ENCODE measurements at places on chromosomes 6 and 20.

- no peak for ATAC-seq
These were observed 263.4 kb downstream of the RIMS1 start for GRCh38 chr6:72149715-72150114.

DNA sequence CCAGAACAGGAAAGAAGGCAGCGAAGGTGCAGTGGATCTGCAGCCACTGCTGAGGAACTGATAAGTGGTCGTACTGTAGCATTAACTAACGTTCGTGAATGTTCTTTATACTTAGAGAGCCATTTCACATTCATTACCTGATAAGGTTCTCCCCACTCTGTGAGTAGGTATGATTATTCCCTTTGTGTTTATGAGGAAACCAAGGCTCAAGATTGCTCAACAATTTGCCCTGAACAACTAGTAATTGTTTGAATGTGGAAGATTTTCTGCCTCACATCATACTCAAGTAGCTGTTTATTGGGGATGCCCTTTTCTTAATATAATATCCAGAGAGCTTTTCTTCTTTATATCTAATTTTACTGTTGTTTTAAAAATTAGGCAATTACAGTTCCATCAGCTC is 24.9 kb upstream of the ELOVL5 start:
- ATAC-seq: no peak

DNA sequence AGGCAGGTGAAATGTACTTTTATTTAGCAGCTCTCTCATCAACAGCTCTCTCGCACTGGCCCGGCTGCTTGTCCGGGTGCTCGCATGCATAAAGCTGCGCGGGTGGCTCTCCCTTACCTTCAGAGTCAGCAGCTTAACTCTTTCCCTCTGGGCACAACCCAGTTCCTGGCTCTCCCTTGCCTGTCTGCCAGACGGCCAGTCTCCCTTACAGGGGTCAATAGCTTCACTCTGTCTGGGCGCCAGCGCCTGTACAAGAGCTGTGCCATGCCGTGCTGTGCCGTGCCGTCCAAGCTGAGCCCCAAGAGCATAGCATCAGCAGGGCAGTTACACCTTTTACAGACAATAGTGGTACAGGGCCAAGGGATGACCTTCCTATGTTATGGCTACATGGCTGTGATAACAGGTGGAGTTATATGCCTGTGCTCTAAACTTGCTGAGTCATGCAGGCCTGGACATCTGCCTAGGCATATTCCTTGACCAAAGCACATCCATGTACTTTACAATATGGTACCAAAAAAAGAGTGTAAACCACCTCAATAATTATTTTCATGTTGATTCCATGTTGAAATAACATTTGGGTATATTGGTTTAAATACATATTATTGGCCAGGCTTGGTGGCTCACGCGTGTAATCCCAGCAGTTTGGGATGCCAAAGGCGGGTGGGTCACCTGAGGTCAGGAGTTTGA is 47.9 kb downstream of the BLTP3A start:
- no peak for ATAC-seq

DNA sequence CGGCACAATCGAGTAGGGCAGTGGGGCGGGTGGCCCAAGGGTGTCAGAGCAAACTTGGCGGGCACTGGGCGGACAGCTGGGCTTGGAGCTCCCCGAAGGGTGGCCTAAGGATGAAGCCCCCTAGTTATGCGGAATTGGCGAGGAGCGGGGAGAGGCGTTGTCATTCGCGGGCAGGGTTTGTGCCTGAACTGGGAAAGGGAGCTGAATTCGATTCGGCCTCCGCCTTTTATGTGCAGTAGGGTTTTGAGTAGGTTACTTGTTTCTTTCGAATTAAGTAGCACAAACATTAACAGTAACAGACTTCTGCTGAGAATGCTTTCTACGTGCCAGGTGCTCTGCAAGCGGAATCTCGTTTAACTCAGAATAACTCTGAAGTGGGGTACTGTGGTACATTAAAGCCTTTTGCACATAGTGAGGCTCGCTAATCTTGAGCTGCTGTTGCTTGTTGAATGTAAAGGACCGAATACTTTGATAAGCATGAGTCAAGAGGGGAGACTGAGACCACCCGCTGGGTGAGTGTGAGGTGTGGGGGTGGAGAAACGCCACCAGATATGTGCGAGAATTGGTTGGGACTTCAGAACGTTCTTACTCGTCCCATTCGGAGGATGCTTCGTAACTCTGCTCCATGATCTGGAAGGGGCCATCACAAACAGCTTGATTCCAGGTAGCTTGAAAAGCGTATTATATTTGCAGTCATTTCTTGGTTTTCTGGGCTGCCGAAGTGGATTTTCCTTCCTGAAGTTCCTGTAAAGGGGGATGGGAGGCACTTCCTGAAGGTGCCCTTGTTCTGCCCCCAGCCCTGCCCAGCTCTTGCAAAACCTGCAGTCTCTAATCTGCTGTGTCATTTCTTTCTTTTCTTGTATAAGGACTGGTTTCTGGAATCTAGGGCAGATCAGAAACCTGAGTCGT is 833 bp downstream of the RAB5IF start:
- no peak for ATAC-seq

DNA sequence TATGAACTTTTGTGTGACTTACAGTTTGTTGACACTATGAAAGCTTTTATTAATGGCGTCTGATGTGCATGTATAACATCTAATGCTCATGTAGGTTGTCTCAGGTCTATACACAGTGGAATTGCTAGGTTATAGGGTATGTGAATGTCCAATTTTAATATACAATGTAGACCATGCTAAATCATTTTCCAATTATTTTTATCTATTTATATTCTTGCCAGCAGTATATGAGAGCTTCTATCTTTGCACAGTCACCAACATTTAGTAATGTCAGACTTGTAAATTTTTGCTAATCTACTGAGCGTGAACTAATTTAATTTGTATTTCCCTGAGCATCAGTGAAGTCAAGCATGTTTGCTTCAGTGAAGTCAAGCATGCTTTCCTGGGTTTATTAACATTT is 64.4 kb downstream of the TPD52L1 start:
- no peak for ATAC-seq

DNA sequence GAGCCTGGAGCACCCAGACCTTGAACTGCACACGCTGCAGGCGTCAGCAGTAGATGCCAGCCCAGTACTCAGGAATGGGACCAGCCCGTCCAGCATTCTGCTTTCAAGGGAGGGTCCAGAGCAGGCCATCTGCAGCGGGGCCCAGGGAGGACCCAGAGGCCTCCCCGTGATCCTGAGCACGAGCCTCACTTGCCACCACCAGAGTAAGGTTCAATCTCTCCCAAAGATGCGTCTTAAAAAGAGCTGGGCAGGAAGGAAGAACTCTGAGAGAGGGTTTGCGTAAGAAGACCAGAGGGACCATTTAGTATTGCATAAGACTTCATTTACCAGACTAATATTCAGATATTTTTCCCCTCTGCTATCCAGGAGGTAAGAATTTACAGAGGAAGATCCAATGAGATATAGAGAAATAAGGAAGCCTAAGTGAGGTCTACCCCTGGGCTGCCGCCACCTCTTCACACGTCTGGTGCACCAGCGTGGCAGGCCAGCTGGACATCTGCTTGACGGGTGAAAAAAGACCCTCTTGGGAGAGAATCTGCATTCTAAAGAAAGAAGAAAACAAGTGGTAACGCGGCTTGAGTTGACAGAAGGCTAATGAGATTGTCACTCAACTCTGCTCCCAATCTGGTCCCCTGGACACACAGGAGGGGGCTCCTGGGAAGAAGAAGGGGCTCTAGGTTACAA is 107.3 kb downstream of the PRND start:
- no peak for ATAC-seq

- peak; percentile 62 for ATAC-seq
These were observed at the start of gene ATP9A for GRCh38 chr20:51767867-51768758. Gene ATP9A, minus strand, starts transcription at chr20:51768390. Its CDS starts 21 bp downstream, at chr20:51768369.

- no peak for ATAC-seq
These were observed 50.6 kb upstream of the RNF182 start for GRCh38 chr6:13874191-13874549.

- ATAC-seq: no peak
These were observed 40.5 kb upstream of the NKX2-4 start for GRCh38 chr20:21437816-21438215.

DNA sequence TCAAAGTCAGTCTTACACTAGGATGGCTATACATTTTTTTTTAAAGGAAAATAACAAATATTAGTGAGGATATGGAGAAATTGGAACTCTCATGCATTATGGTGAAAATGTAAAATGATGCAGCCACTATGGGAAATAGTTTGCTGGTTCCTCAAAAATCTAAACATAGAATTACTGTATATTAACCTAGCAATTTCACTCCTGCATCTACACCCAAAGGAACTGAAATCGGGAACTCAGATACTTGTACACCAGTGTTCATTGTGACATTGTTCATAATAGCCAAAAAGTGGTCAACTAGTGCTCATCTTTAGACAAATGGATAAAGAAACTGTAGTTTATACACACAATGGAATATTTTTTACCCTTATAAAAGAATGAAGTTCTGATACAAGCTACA is 110.7 kb downstream of the UTRN start:
- no peak for ATAC-seq

DNA sequence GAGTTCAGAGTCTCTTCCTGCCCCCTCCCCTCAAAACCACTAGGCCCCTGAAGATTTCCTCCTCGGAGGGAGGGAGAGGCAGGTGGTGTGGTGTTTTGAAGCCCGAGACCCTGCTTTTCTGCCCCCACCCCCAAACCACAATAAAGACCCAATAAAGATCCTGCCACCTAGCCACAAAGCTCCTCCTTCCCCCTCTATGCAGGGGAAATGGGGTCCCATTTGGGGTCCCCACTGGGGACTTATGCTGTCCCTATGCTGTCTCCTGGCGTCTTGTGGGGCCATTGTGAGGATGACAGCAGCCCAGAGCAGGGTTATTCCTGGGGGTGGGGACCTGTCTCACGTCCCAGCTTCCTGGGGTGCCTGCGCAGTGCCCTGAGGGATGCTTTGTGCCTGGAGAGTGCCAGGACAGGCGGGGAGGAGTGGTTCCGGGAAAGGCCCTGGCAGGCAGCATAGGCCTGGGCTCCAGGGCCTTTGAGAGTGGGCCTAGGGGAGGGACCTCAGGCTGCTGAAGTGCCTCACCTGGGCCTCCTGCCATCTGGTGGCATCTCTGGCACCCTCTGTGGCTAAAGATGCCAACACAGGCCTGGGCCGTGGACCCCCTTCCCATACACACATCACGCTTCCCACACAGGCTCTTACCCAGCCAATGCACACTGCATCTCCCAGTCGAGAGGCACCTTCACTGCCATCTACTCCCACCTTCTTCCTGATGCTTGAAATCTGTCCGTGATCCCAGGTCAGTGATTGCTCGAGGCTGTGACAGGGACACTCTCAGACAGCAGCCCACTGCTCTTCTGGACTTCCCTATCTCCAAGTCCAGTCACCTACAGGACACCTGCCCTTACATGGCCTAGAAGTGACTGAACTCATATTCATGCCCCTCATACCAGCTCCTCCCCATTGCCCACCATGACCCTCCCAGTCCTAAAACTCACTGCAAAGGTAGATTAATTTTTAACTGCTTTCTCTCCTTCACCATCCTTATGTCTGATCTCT is 7.9 kb upstream of the ARMC12 start:
- ATAC-seq: no peak

- ATAC-seq: no peak
These were observed 89.5 kb upstream of the SIM1 start for GRCh38 chr6:100554228-100554627.

- ATAC-seq: no peak
These were observed 159.4 kb upstream of the GGTLC1 start for GRCh38 chr20:24147961-24148360.

DNA sequence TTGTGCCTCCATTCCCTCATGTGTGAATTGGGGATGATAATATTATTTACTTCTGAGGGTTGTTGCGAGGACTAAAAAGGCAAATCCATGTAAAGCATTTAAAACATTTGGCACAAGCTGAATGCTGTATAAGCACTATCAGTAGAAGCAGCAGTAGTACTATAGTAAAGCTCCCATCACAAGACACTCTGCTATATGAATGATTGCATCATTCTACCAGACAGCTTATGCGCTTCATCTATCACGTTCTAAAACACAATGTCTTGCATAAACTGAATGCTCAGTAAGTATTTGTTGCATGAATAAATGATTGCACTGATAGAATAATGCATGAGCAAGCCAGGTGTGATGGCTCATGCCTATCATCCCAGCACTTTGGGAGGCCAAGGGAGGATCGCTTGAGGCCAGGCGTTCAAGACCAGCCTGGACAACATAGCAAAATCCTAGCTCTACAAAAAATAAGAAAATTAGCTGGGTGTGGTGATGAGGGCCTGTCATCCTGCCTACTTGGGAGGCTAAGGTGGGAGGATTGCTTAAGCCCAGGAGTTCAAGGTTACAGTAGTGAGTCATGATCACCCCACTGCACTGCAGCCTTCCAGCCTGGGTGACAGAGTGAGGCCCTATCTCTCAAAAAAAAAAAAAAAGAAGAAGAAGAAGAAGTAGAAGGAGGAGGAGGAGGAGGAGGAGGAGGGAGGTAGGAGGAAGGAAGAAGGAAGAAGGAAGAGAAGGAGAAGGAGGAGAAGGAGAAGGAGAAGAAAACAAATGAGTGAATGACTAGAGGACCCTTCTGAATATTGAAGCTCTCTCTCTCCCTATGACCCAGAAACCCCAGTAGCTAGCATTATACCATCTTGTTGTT is 50.0 kb upstream of the FOXO3 start:
- no peak for ATAC-seq

GRCh38 chr20:3174442-3175261 is 1.3 kb upstream of the LZTS3 start:
- ATAC-seq: no peak

GRCh38 chr6:70479236-70479635 is 65.9 kb downstream of the FAM135A start:
- ATAC-seq: peak; percentile 81

DNA sequence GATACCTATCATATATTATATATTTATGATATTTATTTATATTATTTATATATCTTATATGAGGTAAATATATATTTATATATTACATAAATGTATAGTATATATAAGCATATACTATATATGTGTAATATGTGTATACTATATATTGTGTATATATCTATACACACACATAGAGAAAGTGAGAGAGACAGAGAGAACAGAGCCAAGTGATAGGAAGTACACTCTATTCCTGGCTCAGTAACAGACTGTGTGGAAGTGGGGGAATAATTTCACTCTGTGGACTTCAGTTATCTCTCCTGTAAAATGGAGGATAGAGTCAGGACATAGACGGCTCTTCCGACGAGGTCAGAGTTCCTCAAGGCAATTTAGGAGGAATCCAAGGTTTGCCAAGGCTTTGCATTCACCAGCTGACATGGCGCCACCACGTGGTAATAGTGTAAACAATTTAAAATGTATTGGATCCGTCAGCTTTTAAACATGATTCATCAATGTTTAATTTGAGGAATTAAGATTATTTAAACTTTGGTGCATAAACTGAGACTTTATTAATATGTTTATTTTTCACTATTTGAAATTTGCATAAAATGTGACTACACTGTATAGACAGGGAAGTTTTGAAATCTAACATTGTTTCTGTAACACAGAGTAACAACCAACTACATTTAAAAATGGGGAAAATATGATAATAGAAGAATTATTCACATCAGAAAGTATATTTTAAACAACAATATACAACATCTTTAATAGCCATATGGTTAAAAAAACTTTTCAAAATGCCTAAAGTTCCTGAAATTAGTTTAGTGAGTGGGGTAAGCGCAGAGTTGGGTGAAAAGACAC is 75.4 kb upstream of the TMEM244 start:
- peak; percentile 84 for ATAC-seq

GRCh38 chr6:163001330-163001729 is 273.6 kb downstream of the PACRG start:
- ATAC-seq: no peak

- ATAC-seq: no peak
These were observed 22.3 kb downstream of the CAPN11 start for GRCh38 chr6:44180886-44181285.

GRCh38 chr6:24933266-24933665 is 2.5 kb downstream of the RIPOR2 start:
- ATAC-seq: no peak

GRCh38 chr6:169289619-169290339 is 36.1 kb upstream of the THBS2 start:
- ATAC-seq: no peak

Data from SK-N-SH treated with all-trans-retinoic acid at 6 μM for 48 hours (cell line).